ENCODE measurements at places on chromosomes 1 and 21.

- DNase-seq = no peak
Observed at GRCh38 chr1:32454726-32455125, 10.1 kb upstream of the ZBTB8B start.

DNA sequence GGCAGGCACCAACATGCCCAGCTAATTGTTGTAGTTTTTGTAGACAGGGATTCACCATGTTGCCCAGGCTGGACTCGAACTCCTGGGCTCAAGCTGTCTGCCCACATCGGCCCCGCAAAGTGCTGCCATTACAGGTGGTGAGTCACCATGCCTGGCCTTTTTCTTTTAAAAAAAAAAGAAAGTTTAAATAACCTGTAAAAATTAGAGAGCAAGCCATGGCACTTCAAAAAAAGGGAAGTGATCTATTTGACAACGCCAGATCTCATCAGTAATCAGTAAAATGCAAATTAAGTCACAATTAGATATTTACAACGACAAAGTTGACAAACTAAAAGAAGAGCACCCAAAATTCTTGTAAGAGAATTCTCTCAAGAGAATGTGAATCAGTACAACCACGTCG is 2.9 kb upstream of the RBBP5 start:
- no peak for DNase-seq

- no peak for DNase-seq
Observed at GRCh38 chr1:6743189-6744101, 41.8 kb upstream of the CAMTA1 start.

DNA sequence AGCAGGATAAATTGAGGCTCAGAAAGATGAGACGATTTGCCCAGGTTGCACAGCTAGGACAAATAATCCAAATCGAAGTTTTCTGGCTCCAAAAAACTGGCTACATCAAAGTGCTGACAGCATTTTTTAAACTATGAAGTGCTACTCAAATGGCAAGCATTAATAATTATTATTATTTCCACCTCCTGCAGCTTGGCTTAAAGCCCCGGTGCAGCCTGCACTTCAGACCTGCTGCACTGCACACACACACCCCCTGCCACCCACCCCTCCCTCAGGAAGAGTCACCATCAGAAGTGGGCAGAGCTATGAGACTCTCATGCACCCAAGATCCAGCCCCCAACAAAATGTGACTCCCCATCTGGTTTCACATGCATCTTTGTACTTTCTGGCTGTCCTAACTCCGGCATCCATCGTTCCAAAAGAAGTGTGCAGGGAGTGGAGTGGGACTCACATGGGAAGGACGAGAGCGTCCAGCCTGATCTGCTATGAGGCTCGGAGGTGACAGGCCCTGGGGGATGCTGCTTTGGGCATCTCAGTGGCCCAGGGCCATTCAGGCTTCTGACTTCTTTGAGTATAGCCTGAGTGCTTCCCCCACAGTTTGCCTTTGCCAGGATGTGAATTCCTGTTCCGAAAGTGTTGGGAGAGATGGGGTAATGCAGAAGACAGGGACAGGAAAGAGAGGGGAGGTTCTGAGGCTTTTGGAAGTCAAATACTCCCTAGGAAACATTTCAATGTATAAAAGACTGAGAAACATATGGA is 65.0 kb upstream of the FAM20B start:
- DNase-seq = no peak

DNA sequence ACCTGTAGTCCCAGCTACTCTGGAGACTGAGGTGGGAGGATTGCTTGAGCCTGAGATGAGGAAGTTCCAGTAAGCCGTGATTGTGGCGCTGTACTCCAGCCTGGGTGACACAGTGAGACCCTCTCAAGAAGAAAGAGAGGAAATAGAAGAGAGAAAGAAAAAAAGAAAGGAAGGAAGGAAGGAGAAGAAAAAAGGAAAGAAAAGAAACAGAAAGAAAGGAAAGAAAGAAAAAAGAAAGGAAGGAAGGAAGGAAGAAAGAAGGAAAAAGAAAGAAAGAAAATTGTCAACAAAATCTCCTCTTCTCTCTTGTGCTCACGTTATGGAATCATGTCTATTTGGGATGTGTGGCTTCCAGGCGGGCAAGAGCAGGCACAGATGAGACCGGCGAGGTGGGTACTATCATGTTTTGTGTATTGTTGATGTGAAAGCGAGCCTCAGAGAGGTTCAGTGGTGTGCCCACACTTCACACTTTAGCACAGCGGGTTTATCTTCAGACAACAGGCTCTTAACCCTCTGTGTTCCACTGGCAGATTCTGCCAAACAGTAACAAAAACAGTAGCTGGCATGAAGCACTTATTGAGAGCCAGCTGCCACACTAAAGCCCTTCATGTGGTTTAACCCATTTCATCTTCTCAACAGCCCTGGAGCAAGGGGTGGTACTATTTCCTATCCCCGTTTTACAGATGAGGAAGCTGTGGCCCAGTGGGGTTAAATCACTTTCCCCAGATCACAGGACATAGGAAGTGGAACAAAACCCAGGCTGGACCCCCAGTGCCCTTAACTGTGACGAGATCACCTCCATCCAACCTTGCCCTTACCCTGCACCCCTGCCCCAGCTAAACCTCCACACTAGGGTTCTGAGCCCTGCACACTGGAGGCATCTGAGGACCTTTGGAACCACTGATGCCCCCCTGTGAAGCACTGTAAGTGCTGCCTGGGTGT is 94.7 kb upstream of the TARDBP start:
- peak; percentile 22 for DNase-seq

DNA sequence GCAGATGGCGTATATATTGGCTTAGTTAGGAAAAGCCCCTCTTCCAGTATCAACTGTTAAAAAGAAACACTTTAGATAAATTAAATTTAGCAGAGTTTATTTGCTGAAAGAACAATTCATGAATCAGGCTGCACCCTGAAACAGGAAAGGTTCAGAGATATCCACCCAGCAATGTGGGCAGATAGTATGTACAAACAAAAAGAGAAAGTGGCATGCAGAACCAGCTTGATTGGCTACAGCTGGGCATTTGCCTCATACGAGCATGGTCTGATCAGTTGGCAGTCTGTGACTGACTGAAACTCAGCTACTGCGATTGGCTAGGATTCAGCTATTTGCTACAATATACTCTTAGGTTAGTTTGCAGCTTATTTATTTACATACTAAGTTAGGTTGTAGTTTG is 98.2 kb downstream of the ZC3H11B start:
- no peak for DNase-seq

DNA sequence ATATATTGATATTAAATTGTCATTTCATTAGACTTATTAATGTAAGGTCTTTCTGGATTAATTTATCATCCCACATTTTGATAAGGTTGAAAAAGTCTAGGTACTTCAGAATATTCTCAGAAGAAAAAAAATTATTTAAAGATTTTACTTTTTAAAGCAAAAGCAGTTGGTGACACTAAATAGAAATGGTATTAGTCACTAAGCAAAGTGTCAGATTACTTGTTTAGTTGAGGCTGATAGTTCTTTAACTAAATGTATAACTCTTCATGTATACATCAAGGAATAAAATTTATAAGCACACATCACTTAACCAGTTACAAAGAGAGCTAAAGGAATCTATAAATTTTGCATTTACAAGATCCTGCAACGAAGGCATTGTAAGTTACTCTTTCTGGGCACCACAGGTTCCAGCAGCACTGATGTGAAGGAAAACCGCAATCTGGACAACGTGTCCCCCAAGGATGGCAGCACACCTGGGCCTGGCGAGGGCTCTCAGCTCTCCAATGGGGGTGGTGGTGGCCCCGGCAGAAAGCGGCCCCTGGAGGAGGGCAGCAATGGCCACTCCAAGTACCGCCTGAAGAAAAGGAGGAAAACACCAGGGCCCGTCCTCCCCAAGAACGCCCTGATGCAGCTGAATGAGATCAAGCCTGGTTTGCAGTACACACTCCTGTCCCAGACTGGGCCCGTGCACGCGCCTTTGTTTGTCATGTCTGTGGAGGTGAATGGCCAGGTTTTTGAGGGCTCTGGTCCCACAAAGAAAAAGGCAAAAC is 101.1 kb downstream of the ADARB1 start:
- DNase-seq = no peak

GRCh38 chr1:117759535-117759934 is 153.7 kb downstream of the TENT5C start:
- no peak for DNase-seq

DNA sequence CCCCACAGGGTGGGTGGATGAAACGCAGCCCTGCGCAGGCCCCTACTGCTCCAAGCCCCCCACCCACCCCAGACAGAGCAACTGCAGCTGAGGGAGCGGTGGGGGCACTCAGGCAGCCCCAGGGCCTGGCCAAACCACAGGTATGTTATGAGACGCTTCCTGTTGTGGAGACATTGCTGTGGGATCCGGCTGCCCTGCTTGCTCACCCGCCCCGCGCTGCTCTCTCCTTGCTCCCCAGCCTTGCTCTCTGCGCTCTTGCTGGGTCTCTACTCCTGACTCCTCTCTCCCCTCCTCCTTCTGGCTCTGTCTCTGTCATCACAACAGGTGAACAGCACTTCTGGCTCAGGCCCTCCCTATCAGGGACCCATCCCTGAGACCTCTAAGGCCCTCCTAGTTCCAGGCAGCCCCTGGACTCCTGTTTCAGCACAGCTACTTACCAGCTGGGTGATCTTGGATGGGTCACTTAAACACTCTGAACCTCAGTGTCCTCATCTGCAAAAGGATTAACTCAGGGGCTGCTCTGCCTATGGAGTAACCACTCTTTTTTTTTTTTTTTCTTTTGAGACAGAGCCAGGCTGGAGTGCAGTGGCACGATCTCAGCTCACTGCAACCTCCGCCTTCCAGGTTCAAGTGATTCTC is 15.9 kb downstream of the COL8A2 start:
- no peak for DNase-seq

DNA sequence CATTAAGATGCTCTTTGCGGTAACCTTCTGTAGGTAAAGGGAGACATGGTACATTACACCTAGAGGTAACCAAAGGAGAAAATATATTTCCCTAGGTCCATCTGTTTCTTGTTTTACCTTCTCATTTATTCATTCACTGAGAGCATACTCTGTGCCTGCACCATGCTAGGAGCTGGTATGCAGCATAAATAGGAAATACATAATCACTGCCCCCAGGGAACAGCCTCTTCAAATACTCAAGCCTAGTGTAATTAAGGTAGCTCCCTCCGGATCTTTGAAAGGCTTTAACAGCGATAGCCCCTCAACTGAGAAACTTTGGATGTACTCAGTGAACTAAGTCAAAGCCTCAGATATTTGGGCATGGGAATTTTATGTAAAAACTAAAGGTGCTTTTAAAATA is 123.6 kb downstream of the GABPA start:
- no peak for DNase-seq

GRCh38 chr1:209720826-209721225 is 16.2 kb downstream of the HSD11B1 start:
- DNase-seq = no peak

- no peak for DNase-seq
Observed at GRCh38 chr1:204341380-204341779, 18.3 kb downstream of the PLEKHA6 start.

GRCh38 chr1:1060281-1061000 is 13.7 kb downstream of the RNF223 start:
- DNase-seq = no peak

DNA sequence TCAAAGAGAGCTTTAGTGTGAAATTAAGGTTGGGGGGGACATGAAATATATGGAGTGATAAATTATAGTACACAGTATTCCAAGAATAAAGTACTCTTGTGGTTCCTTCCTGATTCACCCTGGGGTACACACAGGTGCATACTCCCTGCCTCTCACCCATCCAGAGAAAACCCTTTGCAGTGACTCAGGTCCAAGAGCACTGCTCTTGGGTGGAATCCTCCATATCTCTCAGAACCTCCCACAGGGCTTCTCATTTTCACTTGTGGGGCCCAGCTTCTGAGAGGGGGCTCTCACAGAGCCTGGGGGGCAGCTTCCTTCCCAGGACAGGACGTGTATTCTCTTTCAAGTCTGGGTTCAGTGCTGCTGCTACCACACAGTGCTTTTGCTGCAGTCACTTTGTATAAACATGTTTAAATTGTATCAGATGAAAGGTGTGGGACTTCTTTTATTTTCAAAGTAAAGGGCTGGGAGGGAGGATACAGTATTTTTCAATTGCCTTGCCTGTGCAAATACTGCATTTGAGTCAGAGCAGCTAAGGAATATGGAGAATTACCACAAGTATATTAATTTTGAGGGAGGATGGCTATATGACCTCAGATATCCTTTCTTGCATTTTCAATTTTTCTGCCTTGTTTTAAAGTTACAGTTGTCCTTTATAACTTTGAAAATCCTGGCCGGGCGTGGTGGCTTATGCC is 24.9 kb upstream of the BMP8A start:
- no peak for DNase-seq

DNA sequence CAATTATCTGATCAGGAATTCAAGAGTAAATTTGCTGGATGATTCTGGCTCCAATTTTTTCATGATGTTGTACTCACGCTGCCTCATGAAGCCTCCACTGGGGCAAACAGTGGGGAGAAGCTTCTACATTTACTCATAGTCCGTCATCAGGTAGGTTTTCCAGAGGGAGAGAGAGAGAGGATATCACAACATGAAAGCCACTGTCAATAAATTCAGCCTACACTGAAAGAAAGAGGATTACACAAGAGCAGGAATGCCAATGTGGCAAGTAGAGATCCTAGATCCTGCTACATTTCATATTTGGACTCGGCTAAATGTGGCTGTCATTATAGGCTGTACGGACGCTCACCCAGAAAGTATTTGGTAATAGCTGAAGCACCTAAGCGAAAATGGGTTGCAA is 819.9 kb downstream of the BRINP3 start:
- DNase-seq = no peak

- DNase-seq = peak; percentile 92
Observed at GRCh38 chr1:20493839-20494608, 8.0 kb upstream of the CAMK2N1 start.

DNA sequence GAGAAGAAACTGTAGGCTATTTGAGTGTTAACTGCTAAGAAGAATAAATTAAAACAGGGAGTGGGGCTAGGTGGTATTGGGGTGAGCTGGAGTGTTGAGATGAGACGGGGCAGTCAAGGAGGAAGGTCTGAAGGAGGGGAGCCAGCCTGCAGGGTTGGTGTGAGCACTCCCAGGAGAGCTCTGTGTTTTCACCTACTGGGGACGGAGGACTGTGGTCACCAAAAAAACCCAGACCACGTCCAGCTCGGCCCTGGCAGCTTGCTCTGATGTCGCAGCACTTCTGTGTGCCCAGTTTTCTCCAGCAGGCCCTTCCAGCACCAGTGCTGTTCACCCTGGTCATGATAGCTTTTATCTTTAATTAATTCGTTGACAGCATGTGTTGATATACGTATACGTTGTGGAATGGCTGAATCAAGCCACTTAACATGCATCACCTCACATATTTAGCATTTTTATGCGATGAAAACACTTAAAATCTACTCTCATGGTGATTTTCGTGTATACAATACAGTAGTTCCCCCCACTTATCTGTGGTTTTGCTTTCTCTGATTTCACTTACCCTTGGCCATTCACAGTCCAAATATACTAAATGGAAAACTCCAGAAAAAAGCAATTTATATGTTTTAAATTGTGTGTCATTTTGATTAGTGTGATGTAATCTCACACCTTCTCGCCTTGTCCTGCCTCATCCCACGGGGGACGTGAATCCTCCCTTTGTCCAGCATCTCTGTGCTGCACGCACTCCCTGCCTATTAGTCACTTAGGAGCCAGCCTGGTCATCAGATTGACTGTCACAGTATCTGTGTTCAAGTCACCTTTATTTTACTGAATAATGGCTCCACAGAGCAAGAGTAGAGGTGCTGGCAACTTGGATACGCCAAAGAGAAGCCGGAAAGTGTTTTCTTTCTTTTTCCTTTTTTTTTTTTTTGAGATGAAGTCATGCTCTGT is 12.3 kb downstream of the FAM3B start:
- DNase-seq = no peak

- DNase-seq = no peak
Observed at GRCh38 chr1:38020396-38020795, 7.9 kb downstream of the UTP11 start.

GRCh38 chr21:16767201-16767600 is 745.6 kb upstream of the CXADR start:
- DNase-seq = no peak
